ENCODE measurements at places on chromosomes 1 and 21.

DNA sequence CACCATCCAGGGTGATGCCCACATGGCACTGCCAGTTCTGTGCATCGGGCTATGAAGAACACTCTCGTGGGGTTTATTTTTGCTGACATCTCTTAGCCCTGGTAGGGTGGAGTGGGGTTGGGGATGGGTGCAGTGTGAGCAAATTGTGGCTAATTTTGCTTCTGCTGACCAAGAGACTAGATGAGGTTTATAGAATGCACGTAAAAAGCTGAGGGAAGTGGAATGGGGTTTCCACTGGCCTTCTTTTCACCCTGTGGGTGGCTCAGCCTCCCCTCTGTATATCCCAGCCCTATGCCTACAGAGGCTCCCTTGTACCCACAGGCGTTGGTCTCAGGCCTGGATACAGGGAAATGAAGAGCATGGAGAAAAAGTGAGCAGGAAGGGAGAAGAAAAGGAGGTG is 44.1 kb upstream of the RAB4A start:
- DNase-seq, result no peak

DNA sequence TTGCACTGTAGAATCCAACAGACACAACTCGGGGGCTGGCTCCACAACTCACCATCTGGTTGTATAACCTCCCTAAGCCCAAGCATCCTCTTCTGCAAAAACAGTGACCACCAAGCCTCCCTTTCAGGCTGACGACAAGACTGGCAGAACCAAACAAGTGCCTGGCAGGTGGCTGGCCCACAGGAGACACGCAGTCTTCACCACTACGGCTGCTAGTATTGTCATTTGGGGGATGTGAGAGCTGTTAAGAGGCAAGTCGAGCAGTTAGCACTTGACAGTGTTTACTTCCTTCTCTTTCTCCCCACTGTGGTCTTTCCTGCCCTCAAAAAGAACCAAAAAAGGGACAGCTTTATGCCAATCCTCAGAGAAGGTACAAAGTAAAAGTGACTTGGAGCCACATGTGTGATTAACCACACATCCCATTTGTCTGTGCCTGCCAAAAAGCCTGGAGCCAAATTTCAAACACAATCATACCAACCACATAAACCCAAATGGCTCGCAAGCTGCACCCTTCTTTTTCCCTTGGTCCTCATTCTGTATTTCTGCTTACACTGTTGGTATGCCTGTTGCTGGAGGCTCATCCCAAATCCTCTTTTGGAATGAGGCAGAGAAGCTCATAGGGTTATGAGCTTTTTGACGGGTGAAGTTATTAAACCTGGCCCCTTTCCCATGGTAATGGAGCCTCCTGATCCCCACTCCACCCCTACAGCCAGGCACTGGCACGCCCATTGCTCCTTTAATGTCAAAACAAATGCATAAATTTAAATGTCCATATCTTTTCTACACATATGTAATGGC is 94.1 kb downstream of the TGFBR3 start:
- DNase-seq, result no peak

GRCh38 chr1:182297335-182297734 is 94.3 kb downstream of the GLUL start:
- no peak for DNase-seq

- no peak for DNase-seq
Observed at GRCh38 chr1:72938408-72938807, 656.1 kb upstream of the NEGR1 start.

DNA sequence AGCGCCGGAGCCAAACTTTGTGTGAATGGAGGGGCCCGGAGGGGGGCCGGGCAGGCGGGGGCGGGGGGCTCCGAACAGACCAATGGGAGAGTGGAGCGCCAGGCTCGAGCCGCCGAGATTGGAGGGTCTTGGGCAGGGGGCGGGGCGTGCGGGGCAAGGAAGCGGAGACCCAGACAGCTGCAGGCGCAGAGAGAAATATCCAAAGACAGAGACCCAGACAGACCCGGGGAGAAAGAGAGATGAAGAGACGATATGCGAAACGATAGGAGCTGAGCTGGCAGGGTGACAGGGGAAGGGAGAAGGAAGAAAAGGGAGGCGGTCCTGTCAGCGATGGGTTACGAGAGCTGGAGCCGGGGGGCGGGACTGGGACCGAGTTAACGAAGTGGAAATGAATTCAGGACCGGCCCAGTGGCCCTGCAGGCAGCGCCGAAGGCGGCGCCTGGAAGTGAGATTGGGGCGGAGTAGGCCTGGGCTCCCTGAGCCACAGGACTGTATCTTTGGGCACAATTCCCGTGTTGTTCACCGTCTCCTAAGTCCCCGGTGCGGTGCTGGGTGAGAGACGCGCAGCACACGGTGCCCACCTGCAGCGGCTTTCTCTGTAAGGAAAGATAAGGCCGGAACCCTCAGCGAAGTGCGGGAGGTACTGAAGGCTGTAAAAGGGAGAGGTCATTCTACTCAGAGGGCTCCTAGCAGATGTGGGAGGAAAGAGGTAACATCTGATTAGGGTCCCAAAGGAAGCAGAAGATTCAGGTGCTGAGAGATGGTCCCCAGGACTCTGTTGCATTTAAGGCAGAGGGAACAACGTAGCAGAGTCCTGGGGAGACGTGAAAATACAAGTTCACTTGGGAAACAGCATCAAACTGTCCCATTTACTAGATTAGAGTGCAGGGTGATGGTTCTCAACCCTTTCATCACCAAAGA is 543 bp upstream of the KCNJ10 start:
- DNase-seq, result no peak

GRCh38 chr1:119647228-119647733 is 785 bp downstream of the ZNF697 start:
- DNase-seq, result no peak

- DNase-seq, result no peak
Observed at GRCh38 chr1:66160719-66161118, 368.0 kb downstream of the PDE4B start.

DNA sequence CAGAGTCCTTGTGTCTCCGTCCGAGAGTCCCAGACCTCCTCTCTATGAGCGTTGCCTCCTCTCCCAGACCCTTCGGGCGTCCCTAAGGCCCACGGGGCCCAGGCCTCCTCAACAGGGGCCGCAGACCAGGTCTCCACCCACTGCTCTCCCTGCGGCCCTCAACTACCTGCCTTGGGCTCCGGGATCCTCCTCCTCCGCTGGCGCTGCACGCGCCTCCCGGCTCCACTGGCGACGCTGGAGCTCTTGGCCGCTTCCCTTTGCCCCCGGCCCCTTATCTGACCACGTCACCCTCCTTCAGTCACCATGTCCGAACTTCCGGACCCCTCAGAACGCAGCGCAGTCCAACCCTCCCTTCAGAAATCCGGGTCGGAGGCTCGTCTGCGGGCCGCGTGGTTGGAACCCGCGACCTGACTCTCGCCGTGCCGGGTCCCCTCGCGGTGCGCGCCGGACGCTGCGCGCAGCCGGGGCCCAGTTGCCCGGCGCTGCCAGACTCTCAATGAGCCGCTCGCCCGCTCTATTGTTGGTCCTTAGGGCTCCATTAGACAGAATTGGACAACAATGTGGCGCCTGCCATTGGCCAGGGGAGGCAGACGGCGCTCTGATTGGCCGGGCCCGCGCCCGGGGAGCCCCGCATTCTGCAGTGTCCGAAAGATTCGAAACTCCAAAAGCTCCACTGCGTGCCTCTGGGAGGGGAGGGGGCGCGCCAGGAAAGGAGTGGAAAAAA is at the start of gene DMRTA2:
Gene DMRTA2, minus strand, starts transcription at position 498 of the 724 bp plus-strand sequence. CDS start 1,907 bp downstream, outside the sequence.
- no peak for DNase-seq

DNA sequence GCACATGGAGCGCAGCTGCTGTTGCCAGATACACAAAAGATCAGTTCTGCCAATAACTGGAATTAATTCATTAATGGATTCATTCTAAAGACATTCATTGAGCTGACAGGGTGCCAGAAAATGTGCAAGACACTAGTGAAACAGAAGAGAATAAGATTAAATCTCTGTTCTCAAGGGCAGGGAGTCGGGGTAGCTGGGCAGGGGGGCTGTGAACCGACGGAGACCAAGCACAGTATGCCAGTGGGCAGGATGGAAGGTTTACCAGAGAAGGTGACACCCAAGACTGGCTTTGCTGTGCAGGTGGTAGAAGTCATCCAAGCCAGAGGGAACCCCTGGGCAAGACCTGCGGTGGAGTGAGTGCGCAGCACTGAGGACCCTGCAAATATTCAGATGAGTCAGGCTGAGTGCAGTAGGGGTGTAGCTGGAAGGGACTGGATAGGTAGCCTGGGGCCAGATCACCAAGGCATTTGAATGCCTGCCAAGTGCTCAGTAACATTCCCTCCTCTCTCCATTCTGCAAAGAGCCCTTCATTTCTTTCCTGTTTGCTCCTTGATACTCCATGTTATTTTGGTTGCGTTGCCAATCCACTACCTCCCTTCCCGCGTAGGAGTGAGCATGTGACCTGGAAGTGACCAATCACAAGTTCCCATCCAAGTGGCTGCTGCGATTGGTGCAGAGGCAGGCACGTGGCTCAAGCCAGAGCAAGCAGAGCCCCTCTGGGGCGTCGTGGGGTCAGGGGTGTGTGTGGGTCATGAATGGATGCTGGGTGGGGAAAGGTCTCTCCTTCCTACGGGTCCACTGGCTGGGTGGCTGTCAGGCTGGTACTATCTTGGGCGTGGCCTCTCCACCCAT is 413.1 kb downstream of the PTPRU start:
- DNase-seq, result no peak

- DNase-seq, result no peak
Observed at GRCh38 chr1:36625935-36626310, 143.2 kb upstream of the CSF3R start.

GRCh38 chr1:14873677-14874076 is 275.2 kb downstream of the KAZN start:
- DNase-seq, result no peak

- no peak for DNase-seq
Observed at GRCh38 chr1:159171254-159171687, at the start of gene CADM3. TSS of gene CADM3 (plus strand) at chr1:159171615. CDS start at chr1:159171766, 151 bp downstream.

GRCh38 chr1:38153778-38154470 is 107.3 kb upstream of the POU3F1 start:
- no peak for DNase-seq

DNA sequence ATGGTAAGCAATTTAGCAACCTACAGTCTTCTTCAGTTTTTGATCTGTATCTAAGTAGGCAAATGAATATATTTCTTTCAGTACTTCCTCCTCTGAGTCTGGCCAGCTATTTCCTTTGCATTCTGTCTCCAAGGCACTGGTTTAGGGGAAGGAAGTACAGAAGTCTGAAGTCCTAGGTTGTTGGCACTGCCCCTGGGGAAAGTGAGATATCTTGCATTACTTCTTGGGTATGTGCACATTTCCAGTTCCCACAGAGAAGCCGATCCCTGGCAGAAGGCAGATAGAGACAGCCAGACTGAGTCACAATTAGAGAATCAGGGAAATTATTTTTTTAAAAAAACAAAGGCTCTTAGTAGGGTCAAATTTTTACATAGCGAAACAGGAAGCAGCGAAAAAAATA is 98.8 kb downstream of the RASAL2 start:
- DNase-seq, result no peak

DNA sequence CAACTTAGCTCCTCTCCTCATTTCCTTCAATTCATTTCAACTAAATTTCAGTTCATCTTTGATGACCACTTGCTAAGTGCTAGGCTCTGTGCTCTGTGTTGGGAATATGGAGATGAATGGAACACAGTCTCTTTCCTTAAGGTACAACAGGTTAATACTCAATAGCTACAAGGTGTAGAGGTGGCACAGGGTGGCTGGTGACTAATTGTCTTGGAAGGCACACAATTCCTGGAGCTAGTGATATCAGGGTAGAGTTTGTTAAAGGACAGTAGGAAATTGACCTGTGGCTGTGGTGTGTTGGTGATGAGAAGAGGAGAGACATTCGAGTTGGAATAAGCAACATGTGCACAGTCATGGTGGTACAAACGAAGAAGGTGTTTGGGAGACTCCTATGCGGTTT is 124.9 kb downstream of the RUNX1 start:
- DNase-seq, result no peak

GRCh38 chr1:156523801-156524480 is 23.4 kb upstream of the MEF2D start:
- no peak for DNase-seq

- peak; percentile 50 for DNase-seq
Observed at GRCh38 chr1:34786521-34787325, 5.7 kb downstream of the GJB3 start.

DNA sequence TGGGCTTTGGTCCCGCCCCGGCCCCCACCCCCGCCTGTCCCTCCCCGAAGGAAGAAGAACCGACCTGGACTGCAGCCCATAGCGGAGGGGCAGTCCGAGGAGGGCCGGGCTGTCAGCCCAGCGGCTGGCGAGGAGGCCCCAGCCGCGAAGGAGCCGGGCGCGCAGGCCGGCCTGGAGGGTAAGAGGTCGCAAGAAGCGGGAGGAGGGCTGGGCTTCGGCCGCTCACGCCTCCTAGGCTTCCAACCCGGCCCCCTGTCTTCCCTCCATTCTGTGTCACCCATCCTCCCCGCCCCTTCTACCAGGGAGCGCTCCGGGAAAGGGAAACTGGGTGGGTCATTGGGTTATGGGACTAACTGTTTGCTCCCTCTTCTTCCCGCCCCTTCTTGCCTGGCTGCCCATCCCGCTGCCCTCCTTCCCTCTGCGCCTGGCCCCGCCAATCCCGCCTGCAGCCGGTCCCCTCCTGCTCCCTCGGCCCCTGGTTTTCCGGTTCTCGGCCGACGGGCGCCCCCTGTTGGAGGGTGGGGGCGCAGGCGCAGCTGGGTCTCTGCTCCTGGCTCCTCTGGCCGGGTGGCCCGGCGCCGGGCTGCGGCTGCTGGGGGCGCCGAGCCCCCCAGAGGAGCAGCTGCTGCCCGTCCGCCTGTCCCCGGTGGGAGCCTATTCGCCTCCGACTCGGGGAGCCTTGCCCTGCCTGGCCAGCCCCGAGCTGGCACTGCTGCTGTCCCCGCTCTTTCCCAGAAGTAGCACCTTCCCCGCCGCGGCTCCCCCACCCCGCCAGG is 2.4 kb downstream of the RUSC1 start:
- DNase-seq, result peak; percentile 83

GRCh38 chr1:97565886-97566285 is 354.9 kb downstream of the DPYD start:
- no peak for DNase-seq

DNA sequence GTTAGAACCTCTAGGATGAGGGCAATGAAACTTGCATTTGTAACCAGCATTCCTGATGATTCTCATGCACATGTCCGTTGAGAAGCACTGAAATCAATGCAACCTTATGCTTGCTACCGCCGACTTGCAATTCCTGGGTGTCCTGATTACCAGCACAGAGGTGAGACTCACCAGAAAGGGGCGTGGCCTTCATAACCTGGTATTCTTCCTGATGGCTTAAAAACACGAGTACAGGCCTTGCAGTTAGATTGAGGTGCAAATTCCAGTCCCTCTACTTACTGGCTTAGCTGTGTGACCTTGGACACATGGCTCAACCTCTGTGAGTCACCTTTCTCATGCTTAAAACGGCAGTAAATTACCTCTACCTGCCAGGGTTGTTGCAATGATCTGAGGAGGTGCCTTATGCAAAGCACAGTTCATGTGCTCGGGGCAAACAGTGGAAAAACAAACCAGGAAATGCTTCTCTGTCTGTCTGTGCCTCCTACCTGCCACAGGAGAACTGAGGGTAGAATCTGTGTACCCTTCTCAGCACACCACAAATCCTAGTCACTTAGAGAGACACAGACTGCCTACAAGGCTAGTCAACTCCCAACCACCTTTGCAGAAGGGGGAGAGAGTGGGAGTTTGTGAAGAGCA is 39.1 kb upstream of the ECE1 start:
- no peak for DNase-seq
